A549 treated with Hydrocortisone at 1 μM for 4 hours (cell line): ENCODE measurements at places on chromosomes 3 and 15. TPM values are rescaled to one million over a fixed set of nuclear protein-coding genes. Genes with fewer than 3 reads are reported as not detected.

The FGF7 gene
- not detected in 5 replicates for total RNA-seq

The SLC12A1 gene
- total RNA-seq: not detected in 5 replicates

The PIAS1 gene
- 18.3 to 22.3 TPM (median 21.5 TPM) in 5 replicates for total RNA-seq

The FANCD2OS gene
- total RNA-seq: not detected in 5 replicates

The CNTN3 gene
- total RNA-seq: not detected in 5 replicates

The ALCAM gene
- 70.4 to 119 TPM (median 97.2 TPM) in 5 replicates for total RNA-seq

The C3orf70 gene
- total RNA-seq: 0.03 to 0.06 TPM (median 0.03 TPM) in 5 replicates

The ATP2C1 gene
- 31.4 to 37.0 TPM (median 33.2 TPM) in 5 replicates for total RNA-seq

The GOLGA6B gene
- total RNA-seq: 0.06 to 0.09 TPM in 2 of 5 replicates, not detected in the others

The ULK3 gene
- total RNA-seq: 31.5 to 35.9 TPM (median 33.9 TPM) in 5 replicates

The PLA2G4F gene
- total RNA-seq: 0.02 TPM in 1 of 5 replicates, not detected in the others

The EXD1 gene
- 0.06 to 0.22 TPM in 2 of 5 replicates, not detected in the others for total RNA-seq

The TM6SF1 gene
- total RNA-seq: 0.07 to 0.15 TPM (median 0.07 TPM) in 4 of 5 replicates, not detected in the other

The CYP11A1 gene
- total RNA-seq: 0.08 to 0.16 TPM in 2 of 5 replicates, not detected in the others

The DUT gene
- 88.8 to 113 TPM (median 110 TPM) in 5 replicates for total RNA-seq

The PDZRN3 gene
- 0.05 TPM in 1 of 5 replicates, not detected in the others for total RNA-seq

The SCG3 gene
- total RNA-seq: 0.03 to 0.09 TPM (median 0.05 TPM) in 4 of 5 replicates, not detected in the other

The PTH1R gene
- 0.85 to 1.3 TPM (median 1.2 TPM) in 5 replicates for total RNA-seq

The GATA2 gene
- total RNA-seq: 3.7 to 5.6 TPM (median 5.1 TPM) in 5 replicates

The GAP43 gene
- 0.06 to 0.15 TPM in 2 of 5 replicates, not detected in the others for total RNA-seq

The GRM2 gene
- total RNA-seq: 0.09 to 0.18 TPM (median 0.14 TPM) in 4 of 5 replicates, not detected in the other

The CDC25A gene
- 8.5 to 10.3 TPM (median 9.3 TPM) in 5 replicates for total RNA-seq

The STRIT1 gene
- not detected in 5 replicates for total RNA-seq

The UPK1B gene
- 9.6 to 14.3 TPM (median 11.9 TPM) in 5 replicates for total RNA-seq

The TTLL13 gene
- total RNA-seq: 0.03 to 0.18 TPM (median 0.14 TPM) in 5 replicates

The DNAH12 gene
- 0.01 to 0.10 TPM (median 0.05 TPM) in 5 replicates for total RNA-seq

The STT3B gene
- total RNA-seq: 58.8 to 86.5 TPM (median 73.3 TPM) in 5 replicates

The HRG gene
- not detected in 5 replicates for total RNA-seq
